T-cell (primary cell): ENCODE measurements at places on chromosomes 1 and 21.

- DNase-seq: no peak
- H3K27ac ChIP-seq: no peak overlapping the region
- no peaks in the 10 kb centered on the region for H3K27me3 ChIP-seq
- no peak overlapping the region for H3K4me3 ChIP-seq
- no peaks in the 10 kb centered on the region for H3K4me1 ChIP-seq
- no peaks in the 10 kb centered on the region for H3K36me3 ChIP-seq
Observed at GRCh38 chr1:17066361-17067068, 12.7 kb upstream of the SDHB start.

DNA sequence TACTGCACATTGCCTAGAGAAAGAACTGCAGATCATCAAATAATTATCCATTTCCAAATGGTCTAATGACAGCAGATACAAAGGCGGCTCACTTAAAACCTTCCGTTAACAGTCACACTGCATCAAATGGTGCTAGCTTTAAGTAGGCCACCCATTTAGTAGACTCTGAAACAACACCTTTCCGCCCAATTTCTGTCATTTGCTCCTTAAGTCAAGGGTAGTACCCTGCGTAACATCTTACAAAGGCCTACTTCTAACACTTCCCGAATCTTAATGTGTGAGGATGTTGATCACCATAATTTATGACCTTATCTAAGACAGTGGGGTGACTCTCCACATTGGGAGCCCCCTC, 692 bp upstream of the RALGPS2 start:
- peak overlapping the region; percentile 75 for H3K4me3 ChIP-seq
- no peaks in the 10 kb centered on the region for H3K36me3 ChIP-seq
- peaks cover 9% of the 10 kb centered on the region for H3K4me1 ChIP-seq
- DNase-seq: no peak
- no peak overlapping the region for H3K27ac ChIP-seq

GRCh38 chr1:22884806-22885530, 87.7 kb downstream of the LACTBL1 start:
- no peaks in the 10 kb centered on the region for H3K36me3 ChIP-seq
- no peak for DNase-seq

DNA sequence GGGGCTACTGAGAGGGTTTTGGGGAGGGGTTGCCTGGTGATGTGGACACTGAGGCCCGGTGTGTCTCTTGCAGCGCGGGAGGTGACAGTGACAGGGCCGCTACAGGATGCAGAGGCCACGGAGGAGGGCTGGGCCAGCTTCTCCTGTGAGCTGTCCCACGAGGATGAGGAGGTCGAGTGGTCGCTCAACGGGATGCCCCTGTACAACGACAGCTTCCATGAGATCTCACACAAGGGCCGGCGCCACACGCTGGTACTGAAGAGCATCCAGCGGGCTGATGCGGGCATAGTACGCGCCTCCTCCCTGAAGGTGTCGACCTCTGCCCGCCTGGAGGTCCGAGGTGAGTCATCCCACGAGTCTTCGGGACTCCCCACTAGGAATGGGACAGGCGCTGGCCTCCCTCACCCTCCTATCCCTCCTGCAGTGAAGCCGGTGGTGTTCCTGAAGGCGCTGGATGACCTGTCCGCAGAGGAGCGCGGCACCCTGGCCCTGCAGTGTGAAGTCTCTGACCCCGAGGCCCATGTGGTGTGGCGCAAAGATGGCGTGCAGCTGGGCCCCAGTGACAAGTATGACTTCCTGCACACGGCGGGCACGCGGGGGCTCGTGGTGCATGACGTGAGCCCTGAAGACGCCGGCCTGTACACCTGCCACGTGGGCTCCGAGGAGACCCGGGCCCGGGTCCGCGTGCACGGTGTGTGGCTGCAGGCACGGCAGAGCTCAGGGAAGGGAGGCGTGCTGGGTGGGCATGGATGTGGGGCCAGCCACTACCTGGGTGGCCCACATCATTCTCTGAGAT, 72.5 kb downstream of the OBSCN start:
- H3K4me3 ChIP-seq: no peak overlapping the region
- DNase-seq: no peak
- H3K27me3 ChIP-seq: no peaks in the 10 kb centered on the region
- peaks cover 30% of the 10 kb centered on the region for H3K36me3 ChIP-seq
- H3K4me1 ChIP-seq: no peaks in the 10 kb centered on the region

DNA sequence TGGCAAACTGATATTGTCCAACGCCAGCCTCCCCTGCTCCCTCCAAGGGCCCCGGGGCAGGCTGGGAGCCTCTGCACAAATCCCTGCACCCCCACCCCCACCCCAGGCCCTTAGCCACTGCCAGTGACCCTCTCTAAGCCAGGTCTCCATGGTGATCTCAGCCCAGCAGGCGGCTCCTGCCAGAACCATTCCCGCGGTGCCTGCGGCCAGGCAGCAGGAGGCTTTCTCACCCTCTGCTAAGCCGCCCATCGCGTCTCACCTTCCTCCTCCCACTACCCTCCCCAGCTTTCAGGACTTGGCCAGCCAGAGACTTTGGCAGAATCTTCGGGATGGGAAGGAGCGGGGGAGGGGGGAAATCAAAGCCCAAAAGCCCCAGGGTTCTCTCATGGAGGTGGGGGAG, 46.8 kb upstream of the WASF2 start:
- no peak overlapping the region for H3K4me3 ChIP-seq
- H3K4me1 ChIP-seq: peaks cover 2% of the 10 kb centered on the region
- H3K27ac ChIP-seq: no peak overlapping the region
- no peaks in the 10 kb centered on the region for H3K27me3 ChIP-seq

GRCh38 chr21:37039411-37040075, 33.0 kb downstream of the RIPPLY3 start:
- no peak overlapping the region for H3K27ac ChIP-seq
- peaks cover 3% of the 10 kb centered on the region for H3K4me1 ChIP-seq
- no peaks in the 10 kb centered on the region for H3K36me3 ChIP-seq
- peaks cover 30% of the 10 kb centered on the region for H3K27me3 ChIP-seq

DNA sequence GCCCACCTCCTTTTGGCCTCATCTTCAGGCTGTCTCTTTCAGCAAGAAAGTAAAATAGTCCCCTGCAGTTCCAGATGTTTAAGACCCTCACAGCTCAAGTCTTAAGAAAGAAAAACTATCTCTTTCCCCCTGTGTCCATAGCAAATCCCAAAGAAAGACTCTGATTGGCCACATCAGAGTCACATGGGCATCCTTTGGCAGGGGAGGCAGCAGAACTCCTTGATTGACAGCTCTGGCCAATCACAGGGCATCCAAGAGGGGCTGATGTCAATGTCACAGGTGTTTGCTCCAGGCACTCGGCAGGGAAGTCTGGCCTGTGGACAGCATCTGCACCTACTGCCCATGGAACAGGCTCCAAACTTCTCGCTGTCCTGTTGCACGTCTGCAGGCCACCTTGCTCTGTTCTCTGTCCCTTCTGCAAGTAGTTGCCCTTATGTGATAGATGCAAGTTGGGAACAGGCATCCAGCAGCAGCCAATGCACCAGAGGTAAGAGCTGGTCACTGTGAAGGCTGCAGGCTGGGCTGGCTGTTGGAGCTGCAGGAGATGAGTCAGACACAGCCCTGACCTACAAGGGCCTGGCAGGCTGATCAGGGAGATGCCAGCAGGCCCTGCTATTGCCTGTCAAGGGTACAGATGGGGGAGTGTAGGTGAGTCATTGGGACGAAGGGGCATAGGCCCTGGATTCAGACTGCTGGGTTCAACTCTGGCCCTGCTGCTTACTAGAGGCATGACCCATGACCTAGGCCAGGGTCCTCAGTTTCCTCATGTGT, 96.8 kb upstream of the TMEM51 start:
- H3K27ac ChIP-seq: no peak overlapping the region
- no peak for DNase-seq
- no peaks in the 10 kb centered on the region for H3K36me3 ChIP-seq
- no peak overlapping the region for H3K4me3 ChIP-seq
- H3K27me3 ChIP-seq: no peaks in the 10 kb centered on the region

GRCh38 chr1:226788965-226789364, 49.9 kb upstream of the ITPKB start:
- H3K36me3 ChIP-seq: no peaks in the 10 kb centered on the region
- no peaks in the 10 kb centered on the region for H3K27me3 ChIP-seq
- no peak for DNase-seq
- no peak overlapping the region for H3K4me3 ChIP-seq
- H3K4me1 ChIP-seq: no peaks in the 10 kb centered on the region

DNA sequence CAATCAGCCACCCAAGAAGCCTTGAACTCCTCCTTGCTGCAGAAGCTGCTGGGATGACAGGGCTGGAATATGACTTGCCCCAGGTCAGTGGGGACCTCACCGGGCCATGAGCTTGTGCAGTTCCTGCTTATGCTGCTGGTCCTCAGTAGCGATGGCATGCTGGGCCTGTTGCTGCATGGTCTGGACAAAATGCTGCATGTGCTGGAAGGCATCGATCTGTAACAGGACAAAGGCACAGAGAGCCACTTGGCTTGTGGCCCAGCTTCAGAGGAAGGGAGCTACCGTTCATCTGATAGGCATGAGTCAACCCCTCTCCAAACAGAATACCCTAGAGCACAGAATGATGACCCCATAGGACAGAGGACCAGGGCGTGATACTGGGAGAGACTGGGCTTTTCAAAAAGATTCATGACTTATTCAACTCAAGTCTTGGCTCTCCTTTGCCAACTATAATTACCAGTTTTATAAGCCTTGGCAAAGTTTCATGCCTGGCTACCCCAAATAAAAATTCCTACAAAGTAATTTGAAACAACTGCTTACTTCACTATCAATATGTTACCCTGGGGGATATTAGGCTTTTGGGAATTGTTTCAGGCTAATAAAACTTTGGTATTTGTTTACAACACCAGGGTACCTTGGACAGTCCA, 34.7 kb upstream of the EXOSC10 start:
- DNase-seq: no peak
- no peaks in the 10 kb centered on the region for H3K27me3 ChIP-seq
- peaks cover 80% of the 10 kb centered on the region for H3K36me3 ChIP-seq
- H3K27ac ChIP-seq: no peak overlapping the region
- no peak overlapping the region for H3K4me3 ChIP-seq

GRCh38 chr21:39315603-39316445, 2.4 kb upstream of the BRWD1 start:
- H3K27ac ChIP-seq: no peak overlapping the region
- H3K4me1 ChIP-seq: peaks cover 13% of the 10 kb centered on the region
- no peak for DNase-seq
- H3K27me3 ChIP-seq: peaks cover 2% of the 10 kb centered on the region
- no peak overlapping the region for H3K4me3 ChIP-seq

DNA sequence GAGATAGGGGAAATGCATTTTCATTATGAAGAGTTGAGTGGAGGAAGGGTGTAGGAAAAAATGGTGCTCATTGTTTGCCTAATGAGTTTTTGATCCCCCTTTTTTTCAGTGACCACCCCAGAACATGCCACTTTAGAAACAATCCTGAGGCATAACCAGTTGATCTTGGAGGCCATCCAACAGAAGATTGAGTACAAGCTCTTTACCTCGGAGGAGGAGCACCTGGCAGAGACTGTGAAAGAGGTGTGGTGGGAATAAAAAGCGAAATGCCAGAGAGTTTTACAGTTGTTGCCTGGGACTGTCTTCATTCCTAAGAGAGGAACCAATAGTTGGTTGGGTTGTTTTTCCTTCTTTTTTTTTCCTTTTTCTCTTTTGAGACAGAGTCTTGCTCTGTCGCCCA, 54.3 kb upstream of the EPHA8 start:
- no peak overlapping the region for H3K27ac ChIP-seq
- H3K4me3 ChIP-seq: no peak overlapping the region
- no peak for DNase-seq
- H3K36me3 ChIP-seq: peaks cover 83% of the 10 kb centered on the region
- no peaks in the 10 kb centered on the region for H3K4me1 ChIP-seq

DNA sequence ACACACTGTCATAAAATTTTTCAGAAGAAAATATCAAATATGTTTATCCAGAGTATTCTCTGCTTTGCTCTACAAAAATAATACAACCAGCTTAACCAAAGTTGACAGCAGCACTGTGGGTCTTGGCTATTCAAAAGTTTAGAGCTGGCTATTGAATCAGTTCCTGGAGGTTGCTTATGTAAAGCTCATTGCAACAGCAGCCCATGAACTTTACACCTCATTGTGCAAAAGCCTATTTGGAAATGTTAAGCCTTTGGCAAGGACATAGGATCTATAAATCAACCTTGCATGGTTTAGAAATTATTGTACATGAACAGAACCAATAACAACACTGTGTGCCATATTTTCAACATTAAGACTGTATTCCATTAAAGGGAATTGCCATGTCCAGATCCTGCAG, 714.9 kb downstream of the ADGRL2 start:
- no peaks in the 10 kb centered on the region for H3K27me3 ChIP-seq
- no peak overlapping the region for H3K27ac ChIP-seq
- no peak for DNase-seq
- H3K36me3 ChIP-seq: no peaks in the 10 kb centered on the region
- H3K4me1 ChIP-seq: no peaks in the 10 kb centered on the region
- no peak overlapping the region for H3K4me3 ChIP-seq

DNA sequence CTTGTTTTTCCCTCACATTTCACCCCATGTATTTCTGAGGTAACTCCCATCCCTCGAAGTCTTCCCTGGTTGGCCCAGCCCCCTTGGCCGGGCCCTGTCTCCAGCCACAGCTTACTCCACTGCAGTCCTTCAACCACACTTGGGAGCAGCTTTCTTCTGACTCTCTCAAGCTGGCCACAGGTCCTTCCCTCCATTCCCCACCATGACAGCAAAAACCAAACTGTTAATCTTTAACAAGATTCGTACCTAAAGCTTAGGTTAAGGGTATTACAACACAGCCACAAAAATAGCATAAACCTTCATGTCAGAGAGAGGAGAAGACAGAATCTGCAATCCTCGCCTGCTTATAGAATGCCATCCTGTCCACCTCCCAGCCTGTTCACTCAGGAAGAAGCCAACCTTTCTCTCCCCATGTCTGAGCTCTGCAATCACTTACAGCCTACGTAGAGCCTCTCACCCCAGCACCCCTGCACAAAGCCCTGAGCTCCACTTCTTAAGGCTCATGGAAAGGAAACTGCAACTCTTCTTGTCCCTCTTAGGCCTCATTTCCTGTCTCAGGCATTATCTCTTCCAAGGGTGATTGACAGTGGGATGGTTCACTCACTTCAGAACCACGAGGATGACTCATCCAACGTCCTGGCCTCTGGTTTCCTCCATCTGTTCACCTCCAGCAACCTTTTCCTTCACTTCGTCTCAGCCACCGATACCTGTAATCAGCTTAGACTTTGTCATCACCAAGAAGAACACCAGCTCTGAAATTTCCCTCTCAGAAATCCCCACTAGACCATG, 72.8 kb downstream of the CD2 start:
- no peak overlapping the region for H3K4me3 ChIP-seq
- peak overlapping the region; percentile 28 for H3K27ac ChIP-seq
- H3K27me3 ChIP-seq: no peaks in the 10 kb centered on the region
- no peak for DNase-seq

DNA sequence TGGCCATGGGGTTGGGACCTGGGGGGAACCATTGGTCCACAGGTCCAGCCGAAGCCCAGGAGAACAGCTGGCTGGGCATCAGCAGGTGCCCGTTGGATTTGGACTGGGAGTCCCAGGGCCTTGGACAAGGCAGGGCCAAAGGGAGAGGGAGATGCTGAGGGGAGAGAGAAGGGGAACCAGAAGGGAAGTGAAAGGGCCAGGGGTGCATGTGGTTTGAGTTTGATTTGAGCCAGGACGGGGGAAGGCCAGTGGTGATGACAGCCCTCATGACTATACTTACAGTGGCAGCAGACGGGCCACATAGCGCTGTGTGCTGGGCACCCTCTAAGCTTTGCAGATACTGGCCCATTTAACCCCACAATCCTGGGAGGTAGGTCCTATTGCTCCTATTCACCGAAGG, 18.8 kb downstream of the AGRN start:
- no peak overlapping the region for H3K4me3 ChIP-seq
- no peak for DNase-seq
- H3K27me3 ChIP-seq: peaks cover 64% of the 10 kb centered on the region
- H3K36me3 ChIP-seq: no peaks in the 10 kb centered on the region
- H3K4me1 ChIP-seq: peaks cover 31% of the 10 kb centered on the region
